NCI-H1417 treated with DMSO at 0.1 percent for 48 hours (cell line): ENCODE measurements at places on chromosomes 13 and 19.
A peak's percentile ranks its signal among the peaks of the same experiment; 100 is the strongest.

DNA sequence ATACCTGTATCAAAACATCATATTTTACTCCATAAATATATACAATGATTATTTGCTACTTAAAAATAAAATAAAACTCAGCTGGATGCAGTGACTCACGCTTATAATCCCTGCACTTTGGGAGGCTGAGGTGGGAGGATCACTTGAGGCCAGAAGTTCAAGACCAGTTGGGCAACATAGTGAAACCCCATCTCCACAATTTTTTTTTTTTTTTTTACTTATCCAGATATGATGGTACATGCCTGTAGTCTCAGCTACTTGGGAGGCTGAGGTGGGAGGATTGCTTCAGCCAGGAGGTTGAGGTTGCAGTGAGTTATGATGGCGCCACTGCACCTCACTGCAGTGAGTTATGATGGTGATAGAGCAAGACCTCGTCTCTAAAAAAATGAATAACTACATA lies 22.4 kb downstream of the POU2F2 start:
- no peak for DNase-seq

DNA sequence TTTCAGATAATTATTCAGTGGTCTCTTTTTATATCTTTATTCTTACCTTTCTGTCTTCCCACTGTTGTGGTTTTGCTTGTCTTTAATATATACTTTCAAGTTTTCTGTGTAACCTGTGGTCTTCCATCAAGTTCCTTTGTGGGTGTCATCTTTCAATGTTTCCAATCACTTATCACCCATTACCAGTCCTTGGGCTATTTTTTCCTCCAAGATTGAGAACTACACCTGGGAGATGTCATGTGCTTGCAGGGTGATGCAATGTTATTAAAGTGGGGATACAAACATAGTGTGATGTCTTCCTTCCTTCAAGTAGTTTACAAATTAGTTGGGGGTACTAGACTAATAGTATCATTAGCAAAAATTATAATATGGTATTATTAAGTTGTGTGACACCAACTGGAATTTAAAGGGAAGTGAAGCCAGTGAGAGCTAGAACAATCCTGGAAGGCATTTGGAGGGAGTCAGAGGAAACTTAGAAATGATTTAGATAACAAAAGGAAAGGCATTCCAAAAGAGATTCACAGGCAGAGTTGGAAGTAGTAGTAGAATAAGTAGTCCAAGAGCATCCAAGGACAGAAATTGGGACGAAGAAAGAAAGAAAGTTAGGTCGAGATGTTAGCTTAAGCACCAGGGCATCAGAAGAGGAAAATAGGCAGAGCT lies 3.4 kb downstream of the FNDC3A start:
- no peak for DNase-seq

GRCh38 chr19:12692960-12693359 lies 3.5 kb downstream of the FBXW9 start:
- DNase-seq: no peak

DNA sequence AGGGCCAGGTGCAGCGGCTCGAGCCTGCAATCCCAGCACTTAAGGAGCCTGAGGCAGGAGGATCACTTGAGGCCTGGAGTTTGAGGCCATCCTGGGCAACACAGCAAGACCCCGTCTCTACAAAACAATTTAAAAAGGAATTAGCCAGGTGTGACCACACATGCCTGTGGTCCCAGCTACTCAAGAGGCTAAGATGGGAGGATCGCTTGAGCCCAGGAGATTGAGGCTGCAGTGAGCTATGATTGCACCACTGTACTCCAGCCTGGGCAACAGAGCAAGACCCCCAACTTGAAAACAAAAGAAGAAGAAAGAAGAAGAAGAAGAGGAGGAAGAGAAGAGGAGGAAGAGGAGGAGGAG lies 47.7 kb downstream of the LATS2 start:
- DNase-seq: no peak

- no peak for DNase-seq
Measured at GRCh38 chr13:53537586-53537985, 509.0 kb downstream of the OLFM4 start.

DNA sequence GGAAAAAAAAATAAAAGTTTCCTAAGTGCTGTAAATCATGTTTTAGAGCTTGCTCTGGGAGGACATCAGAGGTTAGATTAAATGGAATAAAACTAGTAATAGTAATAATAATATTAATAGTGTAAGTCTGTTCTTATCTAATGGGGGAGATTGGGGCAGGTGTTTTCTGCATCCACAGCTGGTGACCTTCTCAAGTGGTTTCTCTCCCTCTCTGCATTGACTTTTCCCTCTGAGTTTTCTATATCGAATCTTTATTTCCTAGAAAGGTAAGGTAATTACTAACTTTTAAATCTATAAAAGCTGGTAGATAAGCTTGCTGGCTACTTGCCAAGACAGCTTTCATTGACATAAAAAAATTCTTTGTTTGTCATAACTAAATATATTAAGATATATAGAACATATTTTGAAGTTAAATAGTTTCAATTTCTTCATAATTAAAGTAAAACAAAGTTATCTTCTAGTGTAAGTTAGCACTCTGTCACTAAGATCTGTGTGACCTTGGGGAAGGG lies 49.6 kb upstream of the DIAPH3 start:
- DNase-seq: no peak

- DNase-seq: no peak
Measured at GRCh38 chr19:14103310-14103709, 12.8 kb upstream of the SAMD1 start.

DNA sequence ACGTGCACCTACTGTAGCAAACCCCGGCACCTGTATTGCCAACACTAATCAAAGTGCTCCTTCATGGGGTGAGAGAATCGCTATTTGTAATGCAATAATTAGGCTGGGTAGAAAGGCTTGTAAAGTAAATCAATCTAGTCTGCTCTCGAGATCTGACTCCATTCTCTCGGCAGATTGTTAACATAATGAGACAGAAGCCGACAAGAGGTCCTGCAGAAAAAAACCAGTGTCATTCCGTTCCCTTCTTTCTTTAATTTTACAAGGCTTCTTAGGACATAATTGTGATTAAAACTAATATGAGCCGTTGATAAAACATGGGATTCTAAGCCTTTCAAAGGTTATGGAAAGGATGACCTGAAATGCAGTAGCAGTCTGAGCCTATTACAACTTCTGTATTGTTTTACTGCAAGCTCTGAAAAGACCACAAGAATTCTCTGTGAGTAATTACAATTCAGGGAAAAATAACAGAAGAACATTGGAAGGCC lies 530.0 kb downstream of the PCDH9 start:
- DNase-seq: peak; percentile 48

DNA sequence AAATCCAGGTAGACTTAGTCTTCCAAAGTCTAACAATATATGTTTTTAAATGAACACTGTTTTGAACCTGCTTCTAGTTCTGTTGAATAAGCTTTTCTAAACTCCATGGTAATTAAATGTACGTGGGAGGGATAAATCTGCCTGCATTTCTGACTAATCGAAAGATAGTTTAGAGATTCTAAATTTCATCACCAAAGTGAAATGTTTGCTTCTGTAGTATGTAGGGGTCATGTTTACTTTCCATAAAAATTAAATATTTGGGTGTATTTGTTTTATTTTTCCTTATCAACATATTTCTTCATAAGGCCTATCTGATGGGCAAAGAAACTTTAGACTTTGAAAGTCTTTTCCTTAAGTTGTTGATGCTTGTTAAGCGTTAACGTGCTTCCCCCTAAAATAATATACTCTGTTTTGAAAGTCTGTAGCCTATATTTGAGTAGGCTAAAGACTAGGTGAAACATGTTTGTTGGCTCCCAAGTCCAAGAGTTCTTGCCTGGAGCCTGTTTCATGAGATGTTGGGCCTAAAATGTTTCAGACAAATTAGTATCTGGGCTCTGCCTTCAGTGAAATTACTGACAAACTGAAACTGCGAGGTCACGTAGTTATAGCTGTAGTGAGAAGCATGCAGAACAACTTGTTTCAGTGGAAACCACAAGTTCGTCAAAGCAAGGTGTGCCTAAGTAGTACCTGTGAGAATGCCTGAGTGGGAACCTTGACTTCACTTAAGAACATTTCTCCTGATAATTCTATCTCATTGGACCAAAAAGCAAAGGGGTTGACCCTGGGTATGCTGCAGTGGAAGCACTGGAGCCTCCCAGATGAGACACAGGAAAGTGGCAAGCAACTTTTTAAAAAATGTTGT lies 126.2 kb downstream of the LMO7 start:
- no peak for DNase-seq

GRCh38 chr19:28426730-28427225 lies 786.2 kb downstream of the UQCRFS1 start:
- DNase-seq: no peak

GRCh38 chr19:33339016-33339984 lies 34.2 kb upstream of the CEBPG start:
- no peak for DNase-seq

DNA sequence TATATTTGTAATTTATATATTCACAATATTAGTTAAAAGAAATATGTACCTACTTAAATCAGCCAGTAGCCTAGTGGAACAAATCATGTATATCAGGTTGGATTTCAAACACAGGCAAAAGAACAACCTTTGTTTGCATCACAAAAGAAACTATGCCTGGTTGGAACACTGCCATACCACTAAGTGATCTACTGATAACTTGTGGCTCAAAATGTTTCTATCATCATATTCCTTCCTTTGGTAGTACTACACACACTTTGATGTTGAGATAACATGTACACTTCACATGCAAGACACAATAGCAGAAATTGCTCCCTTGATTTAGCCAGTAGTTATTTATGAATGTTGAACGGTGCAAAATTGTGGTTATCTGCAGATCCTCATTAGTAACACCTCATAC lies 146.0 kb upstream of the GPC6 start:
- no peak for DNase-seq

DNA sequence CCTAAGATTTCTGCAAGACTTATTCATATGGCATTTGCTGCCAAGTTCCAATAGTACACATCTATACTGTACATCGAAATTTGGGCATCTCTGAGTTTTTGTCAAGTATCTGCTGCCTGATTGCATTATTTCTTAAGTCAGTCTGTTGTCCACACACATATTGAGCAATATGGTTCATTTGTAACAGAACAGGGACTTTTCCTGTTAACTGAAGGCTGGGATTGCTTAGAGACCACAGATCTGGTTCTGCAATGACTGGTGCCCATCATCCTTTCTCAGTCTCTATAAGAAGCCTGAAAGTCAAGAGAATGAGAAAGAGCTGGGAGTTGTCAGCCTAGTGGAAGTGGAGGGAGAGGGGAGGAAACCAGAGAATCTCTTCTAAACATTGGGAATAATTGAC lies 22.5 kb upstream of the MYCBP2 start:
- no peak for DNase-seq

GRCh38 chr19:5515737-5516136 lies 52.0 kb downstream of the TINCR start:
- no peak for DNase-seq

DNA sequence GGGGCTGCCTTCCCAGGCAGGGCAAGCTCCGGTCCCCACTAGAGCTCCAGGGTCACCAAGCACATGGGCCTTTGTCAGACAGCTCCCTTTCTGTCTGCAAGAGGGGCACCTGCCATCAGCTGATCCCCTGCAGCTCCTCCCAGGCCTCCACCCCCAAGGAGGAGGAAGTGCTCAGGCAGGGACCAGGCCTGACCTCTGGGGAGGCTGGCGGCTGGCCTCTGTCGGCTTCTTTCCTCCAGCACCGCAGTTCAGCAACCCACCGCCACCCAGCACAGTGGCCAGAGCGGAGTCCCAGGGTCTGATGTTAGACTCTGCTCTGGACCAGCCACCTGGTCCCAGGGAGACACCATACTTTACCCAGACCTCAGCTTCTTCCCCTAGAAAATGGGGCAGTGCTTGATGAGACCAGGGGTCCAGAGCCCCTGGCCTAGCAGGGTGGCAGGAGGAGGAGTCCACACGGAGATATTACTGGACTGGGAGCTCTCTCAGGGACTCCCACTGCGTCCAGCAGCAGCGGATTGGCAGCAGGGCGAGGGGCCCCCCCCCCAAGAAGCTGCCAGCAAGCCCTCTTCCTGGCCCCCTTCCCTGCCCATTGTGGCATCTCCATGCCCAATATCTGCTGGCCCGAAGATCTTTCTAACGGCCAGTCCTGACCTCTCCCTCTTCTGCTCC lies 24.1 kb downstream of the NKPD1 start:
- no peak for DNase-seq

DNA sequence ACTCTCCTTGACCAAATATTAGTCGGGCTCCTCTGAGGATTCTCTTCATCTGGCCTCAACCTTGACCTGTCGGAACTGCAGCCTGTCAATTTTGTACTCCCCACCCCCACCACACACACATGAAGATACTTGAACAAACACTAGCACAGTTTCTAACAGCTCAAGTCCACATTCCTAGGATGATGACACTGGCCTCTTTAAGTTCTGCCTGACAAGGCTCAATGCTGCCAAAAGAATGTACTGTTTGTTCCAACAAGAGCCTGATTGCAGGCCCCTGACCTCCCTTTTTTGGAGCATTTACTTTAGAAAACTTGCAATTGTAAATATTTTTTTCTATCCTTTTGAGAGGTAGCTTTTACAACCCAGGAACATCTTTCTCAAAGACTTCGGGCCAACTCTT lies 169.2 kb upstream of the IRS2 start:
- no peak for DNase-seq

- no peak for DNase-seq
Measured at GRCh38 chr13:33249066-33249465, 36.5 kb downstream of the STARD13 start.

GRCh38 chr13:57063007-57063406 lies 77.7 kb upstream of the PRR20A start:
- no peak for DNase-seq

DNA sequence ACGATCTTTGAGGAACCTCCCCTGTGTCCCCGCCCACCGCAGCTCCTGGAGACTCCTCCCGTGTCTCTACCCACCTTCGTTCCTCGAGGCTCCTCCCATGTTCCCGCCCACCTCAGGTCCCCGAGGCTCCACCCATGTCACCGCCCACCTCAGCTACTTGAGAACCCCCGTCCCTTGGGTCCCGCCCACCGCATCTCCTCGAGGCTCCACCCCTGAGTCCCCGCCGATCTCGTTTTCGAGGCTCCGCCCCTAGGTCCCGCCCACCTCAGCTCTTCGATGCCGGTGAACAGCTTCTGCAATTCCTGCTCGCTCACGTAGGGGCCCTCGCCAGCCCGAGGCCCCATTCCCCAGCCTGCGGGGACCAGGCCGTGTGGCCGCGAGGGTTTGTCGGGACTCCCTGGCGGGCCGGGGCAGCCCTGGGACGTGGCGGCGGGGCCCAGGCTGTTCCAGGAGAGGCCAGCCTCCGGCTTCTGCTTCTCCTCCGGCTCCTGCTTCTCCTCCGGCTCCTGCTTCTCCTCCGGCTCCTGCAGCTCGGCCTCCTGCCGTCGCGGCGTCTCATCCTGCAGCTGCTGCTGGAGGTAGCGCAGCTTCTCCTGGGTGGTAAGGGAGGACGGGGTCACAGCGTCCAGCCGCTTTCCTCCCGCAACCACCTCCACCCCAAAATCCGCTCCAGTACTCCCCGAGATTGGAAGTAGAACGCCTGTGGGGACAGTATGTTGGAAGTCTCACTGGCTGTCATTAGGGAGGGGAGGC lies 16.7 kb downstream of the TSKS start:
- DNase-seq: no peak
